IPS-NIHi11 (cell line): ENCODE measurements at places on chromosomes 4 and X.

GRCh38 chr4:955931-956381, 17.4 kb downstream of the DGKQ start:
- peak; percentile 12 for DNase-seq

DNA sequence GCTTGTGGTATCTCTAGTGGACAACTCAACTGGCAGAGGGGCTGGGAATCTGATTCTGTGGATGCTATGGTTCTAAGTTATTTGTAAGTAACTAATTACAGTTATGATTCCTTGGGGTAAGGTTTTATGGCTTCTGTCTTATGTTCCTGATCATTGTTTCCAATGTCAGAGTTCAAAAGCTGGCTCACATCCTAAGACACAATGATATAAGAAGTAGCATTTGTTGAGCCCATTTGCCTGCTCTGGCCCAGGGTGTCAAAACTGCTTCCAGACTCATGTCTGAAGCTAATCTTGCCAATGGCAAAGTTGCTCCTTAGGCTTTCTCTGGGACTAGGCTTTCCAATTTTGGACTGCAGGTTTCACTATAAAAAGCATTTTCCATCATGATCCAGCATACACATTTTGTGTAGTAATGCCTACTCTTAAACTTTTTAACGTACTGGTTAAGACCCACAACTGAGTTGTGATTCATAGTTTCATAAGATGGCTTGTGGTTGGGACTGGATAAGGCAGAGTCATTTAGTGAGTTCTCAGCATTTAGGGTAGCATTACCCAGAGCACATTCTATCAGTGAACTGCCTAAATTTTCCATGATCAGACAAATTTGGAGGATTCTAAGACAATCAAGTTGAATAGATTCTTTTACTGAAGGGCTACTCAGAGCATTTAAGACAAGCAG, 50.0 kb downstream of the CCNI start:
- DNase-seq: no peak

- DNase-seq: no peak
Measured at GRCh38 chr4:48432017-48432416, 51.1 kb upstream of the SLC10A4 start.

DNA sequence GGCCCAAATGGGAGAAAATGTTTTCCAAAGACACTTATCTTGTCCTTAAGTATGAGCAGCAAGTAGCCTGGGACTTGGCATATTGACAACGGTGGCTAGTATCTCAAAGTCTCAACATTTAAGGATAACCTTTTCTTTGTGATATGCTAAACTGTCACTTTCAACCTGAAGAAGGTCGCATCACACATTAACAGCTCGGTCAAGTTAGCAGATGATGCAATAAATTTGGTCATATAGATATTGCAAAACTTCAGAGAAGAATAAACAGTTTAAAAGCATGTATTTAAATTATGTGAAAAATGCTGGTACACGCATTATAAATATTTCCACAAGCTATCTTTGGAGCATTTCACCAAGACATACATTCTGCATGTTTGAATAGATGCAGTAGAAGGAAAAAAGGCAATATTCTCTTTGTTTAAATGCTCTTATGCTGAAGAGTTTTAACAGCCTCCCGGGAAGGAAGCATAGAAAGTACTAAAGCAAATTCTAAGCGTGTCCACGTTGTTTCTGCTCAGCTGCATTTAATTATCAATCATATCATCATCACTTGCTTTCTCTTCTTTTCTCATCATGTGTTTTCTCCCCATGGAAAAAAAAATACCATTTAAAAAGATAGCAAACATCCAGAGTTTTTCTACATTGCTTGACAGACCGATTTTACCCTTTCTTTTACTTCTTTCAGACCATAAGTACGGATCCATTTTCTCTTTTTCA, 24.2 kb downstream of the ARHGAP6 start:
- no peak for DNase-seq

DNA sequence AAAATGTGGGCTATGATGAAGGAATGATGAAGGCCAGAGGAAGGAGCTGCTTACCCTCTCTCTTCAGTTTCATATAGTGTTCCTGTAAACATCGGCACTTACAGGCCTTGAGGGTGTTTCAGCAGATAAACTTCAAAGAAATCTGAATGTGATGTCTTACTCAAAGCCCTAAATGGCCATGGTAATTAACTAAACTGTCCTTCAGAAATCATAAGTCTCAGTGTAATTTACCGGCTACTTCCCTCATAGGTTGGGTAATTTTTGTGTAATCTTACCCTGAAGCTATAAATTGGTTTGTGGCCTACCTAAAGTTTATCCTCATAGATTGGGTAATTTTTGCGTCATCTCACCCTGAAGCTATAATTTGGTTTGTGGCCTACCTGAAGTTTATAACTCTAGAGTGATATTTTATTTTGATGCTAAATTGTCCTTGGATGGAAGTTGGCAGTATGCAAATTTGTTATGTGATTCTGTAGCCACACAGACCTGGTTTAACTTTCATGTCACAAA, 2700.3 kb downstream of the ARAP2 start:
- DNase-seq: no peak

DNA sequence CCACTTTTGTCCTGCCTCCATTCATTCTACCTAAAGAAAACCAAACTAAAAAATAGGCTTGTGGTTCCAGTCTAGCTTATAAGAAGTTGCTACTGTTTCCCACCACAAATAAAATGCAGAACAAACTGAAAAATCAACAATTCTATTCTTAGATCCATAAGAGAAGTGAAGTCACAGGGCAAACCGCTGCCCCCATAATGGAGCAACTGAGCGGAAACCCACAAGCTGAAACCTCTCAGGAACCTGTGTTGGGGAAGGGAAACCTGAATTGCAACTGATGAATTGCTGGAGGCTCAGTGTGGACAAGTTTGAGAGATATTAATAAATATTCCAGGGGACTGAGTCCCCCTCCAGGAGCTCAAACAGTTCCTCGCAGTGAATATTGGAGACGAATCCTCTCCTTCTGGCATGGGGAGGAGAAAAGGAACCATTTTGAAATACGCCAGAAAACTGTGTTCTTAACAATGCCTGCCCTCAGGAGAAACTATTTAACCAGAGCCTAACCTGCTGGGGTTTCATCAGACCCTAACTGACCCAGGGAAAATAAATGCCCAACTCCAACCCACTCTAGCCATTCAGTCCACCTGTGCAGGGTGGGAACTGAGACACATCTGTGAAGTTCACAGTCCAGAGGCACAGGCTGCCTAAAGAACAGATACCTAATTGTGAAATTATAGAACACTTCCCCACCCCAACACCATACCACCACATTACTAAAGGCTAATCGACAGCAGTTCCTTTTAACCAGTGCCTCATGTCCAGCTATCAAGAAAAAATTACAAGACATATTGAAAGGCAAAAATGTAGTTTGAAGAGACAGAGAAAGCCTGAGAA, 22.8 kb upstream of the SH3RF1 start:
- no peak for DNase-seq

DNA sequence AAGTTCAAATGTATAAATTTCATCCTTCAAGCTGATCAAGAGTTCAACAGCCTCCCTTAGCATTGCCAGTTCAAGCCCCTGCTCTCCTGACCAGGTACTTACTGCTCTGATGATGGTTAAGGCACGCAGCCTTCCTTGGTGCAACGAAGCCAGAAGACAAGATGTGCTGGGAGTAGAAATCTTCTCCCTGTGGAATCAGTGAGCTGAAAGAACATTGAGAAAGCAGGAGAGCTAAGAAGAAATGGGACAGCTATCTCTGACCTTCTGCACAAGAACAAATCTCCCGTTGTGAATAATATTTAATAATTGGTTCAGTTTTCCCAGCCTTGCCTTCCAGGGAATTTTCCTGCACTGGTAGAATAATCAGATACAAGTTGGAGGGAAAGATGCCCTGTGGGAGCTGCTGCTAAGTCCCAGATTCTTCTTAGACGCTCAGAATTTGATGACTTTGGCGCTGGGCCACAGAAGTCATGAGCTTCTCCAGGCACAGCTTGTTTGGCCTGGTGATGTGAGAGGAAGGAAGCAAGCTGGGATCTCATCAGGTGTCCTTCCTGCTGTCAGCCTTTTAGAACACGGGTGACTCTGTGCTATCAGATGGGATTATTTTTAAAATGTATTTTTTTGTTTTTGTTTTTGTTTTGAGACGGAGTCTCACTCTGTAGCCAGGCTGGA, 77.8 kb downstream of the CD38 start:
- DNase-seq: no peak

DNA sequence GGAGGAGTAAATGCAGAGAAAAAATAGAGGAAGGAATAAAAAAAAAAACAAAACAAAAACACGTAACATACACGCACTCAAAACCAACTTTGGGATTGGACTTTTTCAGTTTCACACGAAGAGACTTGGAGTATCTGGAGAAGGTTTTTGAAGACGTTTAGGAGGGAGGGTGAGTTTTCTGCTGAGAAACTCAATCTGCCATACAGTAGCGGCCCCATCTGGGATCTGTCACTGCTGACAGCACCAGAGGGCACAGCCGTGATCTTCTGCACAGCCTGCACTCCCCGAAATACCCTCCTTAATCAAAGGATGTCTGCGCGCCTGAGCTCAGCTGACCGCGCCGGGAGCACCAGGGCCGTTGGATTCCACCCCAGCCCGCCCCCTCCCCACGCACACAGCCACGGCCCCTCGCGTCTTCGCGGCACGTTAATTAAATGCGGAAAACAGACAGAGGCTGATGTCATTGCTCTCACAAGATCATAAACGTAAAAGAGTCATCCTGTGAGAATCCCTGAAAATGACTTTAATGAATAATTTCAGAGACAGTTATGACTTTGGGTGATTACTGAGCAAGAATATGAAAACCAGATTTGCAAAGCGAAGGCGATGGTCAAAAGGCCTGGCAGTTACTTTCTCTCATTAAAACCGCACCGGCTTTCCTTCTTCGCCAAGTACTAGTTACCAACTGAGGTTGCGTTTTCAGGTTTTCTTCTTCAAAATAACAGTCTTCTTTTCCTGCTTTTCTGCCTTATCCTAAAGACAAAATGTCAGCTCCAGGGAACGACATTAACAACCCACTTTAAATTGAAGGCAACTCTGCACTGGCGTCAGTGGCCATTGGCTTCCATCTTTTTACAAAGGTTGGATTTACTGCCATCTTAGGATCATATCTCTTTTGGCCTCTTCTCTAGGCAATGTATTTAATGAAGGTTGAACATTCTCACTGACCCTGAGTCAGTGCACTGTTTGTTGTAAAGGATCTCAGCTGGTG, 10.6 kb downstream of the HAND2 start:
- no peak for DNase-seq

DNA sequence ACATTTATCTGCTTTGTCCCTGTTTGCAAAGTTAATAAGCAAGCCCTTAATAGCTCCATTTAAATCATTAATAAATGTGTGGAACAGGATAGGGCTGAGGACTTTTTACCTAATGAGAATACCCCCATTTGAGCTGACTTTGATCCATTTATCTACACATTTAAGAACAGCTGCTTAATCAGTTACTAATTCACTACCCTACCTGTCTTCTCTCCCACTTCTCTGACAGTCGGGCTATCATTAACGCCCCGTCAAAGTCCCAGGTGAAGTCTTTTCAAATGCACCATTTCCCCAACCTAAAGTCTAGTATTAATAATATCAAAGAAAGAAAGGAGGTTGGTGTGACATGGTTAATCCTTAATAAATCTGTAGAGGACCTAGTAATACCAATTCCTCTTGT, 57.2 kb upstream of the NAP1L5 start:
- DNase-seq: no peak

DNA sequence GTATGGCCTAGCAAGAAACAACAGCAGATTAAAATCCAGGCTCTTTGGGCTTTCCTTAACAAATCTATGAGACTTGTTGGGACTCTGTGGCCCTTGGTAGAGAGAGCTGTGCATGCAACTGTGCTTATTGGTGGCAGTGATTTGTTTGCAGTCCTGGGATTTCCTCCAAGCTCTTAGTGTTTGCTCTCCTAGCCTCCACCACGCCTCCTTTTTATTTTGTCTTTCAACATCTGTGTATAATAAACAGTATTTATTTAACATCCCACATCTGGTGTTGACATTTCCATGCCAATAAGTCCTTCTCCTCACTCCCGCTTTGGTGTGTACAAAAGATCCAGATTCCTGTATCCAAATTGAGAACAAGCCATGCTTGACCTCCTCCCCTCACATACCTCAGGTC, 3.1 kb downstream of the TNMD start:
- no peak for DNase-seq

DNA sequence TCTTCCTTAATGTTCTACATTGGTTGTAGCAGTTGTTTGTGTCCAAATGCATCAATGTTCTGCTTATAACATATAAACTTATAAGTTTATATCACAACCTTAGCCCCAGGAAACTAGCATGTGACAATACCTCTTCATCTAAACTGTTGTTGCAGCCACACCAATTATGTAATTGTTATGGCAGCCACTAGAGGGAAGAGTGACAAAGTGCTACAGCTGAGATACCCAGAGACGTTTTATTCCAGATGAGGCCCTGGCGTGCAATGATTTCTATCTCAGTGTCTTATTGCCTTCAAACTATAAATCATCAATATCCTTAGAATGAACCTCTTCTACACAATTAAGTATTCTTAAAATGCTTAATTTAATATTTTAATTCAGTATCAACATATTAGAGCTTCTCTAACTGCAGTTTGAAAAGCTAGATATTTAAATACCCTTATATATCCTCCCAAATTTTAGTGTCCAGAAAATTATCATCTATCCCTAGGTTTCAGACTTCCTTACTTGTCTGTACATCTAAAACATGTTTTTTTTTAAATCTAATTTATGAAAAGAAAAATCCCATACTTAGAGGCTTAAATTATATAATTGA, 171.6 kb downstream of the PCDH10 start:
- peak; percentile 57 for DNase-seq

DNA sequence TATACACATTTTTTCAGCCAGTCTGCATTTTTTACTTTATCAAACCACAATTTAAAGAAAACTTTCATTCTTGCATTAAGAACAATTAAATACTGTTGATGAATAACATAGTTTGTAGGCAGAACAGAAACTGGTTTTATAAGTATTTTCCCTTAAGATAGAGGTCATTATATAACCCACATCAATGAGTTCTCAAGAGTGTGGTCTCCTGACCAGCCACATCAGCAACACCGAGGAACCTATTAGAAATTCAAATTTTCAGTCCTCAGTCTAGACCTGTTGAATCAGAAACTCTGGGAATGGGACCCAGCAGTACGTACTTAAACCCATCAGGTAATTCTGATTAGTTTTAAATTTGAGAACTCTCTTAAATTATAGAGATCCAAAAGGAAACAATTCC, 299.6 kb upstream of the ARSJ start:
- DNase-seq: no peak

DNA sequence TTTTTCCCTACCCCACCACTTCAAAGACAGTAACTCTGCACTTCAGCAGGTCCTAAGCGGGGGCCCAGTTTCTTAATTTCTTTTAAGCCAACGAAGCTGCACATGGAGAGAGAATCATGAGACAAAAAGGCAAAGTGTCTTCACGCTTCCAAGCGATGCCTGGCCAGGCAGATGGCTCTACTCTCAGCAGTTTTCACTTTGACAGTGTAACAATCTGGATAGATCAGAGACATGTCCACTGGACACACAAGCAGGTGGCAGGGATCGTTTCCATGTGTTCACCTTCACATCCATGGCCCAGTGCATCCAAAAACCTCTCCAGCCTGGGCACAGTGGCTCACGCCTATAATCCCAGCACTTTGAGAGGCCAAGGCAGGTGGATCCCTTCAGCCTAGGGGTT, 27.8 kb downstream of the PPP2R2C start:
- no peak for DNase-seq

GRCh38 chr4:16118090-16118489, 34.3 kb upstream of the PROM1 start:
- no peak for DNase-seq

- no peak for DNase-seq
Measured at GRCh38 chrX:68826113-68826980, 2.5 kb upstream of the EFNB1 start.

- no peak for DNase-seq
Measured at GRCh38 chrX:9271789-9272525, 192.9 kb upstream of the TBL1X start.

- no peak for DNase-seq
Measured at GRCh38 chrX:150907474-150907873, 9.0 kb upstream of the CD99L2 start.
